ENCODE measurements at places on chromosomes 12 and 14. TPM values are rescaled to one million over a fixed set of nuclear protein-coding genes. Genes with fewer than 3 reads are reported as not detected.

DNA sequence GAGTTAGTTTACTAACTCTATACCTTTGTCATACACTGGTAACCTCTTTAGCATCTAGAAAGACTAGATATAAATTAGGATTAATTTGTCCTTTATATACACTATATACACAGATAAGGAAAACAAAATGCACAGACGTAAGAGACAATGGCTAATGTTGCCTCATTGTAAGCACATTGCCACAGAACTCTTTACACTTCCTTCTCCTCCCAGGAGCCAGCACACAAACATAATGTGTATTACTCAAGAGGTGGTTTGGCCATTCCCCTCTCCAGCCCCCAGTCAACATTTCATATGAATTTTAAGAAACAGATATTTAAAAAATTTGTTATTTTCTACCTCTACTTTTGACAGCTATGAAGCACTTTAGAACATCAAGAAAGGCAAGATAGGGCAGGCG lies 131.4 kb upstream of the OR4E1 start:
- no peak for DNase-seq
- H3K27ac ChIP-seq, result no peak overlapping the region
- no peaks in the 10 kb centered on the region for H3K27me3 ChIP-seq
- H3K36me3 ChIP-seq, result no peaks in the 10 kb centered on the region
- H3K4me1 ChIP-seq, result no peaks in the 10 kb centered on the region

Gene DTX3
- total RNA-seq, result 52.8 TPM

Gene PTPRO
- 1.1 TPM for total RNA-seq

Gene DIABLO
- total RNA-seq, result 46.0 TPM

- no peak overlapping the region for H3K4me3 ChIP-seq
- peaks cover 20% of the 10 kb centered on the region for H3K4me1 ChIP-seq
- H3K36me3 ChIP-seq, result no peaks in the 10 kb centered on the region
These were observed 10.1 kb upstream of the ALDH2 start for GRCh38 chr12:111756681-111757080.

DNA sequence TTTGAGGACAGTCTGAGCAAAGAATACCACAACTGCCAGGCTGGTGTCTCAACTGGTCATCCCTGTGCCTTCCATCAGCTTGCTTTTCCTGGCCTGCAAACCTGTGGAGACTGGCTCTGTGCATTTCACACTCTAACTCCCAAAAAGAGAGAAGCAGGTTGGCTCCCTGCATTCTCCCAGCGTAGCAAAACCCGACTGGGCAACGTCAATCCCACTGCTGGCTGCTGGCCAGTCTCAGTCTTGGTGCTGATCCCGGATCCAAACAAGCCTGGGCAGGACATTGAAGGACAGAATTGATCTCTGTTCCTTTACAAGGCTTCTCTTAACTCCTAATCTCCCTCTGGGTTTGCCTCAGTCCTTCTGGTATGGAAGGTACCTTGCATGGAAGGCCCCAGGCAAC lies 65.4 kb downstream of the FZD10 start:
- no peaks in the 10 kb centered on the region for H3K36me3 ChIP-seq
- H3K4me1 ChIP-seq, result no peaks in the 10 kb centered on the region

DNA sequence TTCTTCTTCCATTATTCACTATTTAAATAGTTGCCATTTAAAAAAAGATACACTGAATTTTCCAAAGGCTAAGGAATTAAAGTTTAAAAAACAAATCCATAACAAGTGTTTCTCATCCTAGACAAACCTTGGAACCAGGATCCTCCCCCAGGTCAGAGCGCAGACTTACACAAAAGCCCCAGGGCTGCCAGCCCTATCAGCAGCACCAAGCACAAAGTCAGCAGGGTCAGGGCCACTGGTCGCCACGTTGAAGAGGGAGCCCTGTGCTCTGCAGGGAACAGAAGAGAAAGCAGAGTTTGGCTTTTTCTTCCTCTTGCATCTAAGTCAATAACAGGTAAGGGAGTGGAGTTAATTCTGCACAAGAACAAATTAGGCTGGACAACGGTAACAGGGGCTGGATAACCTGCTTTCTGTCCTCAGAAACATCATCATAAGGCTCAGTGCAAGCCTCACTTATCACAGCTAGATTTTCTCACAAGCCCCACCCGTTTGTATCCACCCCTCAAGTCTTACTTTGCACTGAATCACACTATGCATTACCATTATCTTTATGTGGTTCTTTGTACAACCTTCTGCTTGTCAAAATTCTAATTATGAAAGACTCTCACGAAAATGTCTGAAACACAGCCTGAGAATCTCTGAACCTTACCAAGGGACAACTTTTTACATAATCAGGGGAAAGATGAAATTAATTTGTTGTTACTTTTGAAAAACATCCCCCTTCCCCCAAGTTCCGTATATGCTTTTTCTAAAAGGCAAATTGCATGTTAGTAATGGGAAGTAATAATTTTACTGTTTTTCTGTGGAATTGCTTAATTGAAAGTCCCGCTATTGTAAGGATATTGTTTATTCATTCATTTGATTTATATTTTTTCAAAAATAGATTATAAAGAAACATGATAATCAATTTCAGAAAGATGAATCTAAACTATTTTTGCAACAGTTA lies 9.6 kb downstream of the CLEC1A start:
- H3K27ac ChIP-seq, result no peak overlapping the region
- no peaks in the 10 kb centered on the region for H3K4me1 ChIP-seq
- no peak overlapping the region for H3K4me3 ChIP-seq

GRCh38 chr12:113135178-113136127 lies at the start of gene RASAL1:
TSS of gene RASAL1 (minus strand) at chr12:113135761. CDS start at chr12:113135462, 299 bp downstream.
- no peak for DNase-seq
- H3K4me3 ChIP-seq, result no peak within 1 kb of the TSS
- no peaks in the 10 kb centered on the region for H3K4me1 ChIP-seq

DNA sequence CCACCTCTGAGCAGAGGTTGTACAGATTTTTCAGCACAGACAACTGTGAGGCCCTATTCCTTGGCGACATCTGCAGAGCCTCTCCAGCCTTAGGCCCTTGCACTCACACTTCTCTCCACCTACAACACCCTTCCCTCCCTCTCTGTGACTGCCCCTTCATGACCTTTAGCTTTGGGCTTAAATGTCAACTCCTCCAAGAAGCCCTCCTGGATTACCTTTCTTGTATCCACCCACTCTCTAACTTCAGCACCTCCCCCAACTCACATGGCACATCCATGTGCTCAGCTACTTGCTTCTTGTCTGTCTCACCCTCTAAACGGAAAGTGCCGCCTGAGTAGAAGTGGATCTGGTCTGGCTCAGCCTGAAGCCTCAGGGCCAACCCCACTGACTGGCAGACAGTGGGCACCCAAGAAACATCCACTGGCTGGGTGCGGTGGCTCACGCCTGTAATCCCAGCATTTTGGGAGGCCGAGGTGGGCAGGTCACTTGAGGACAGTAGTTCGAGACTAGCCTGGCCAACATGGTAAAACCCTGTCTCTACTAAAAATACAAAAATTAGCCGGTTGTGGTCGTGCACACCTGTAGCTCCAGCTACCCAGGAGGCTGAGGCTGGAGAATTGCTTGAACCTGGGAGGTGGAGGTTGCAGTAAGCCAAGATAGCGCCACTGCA lies 22.1 kb downstream of the TRPV4 start:
- no peak overlapping the region for H3K27ac ChIP-seq
- H3K4me1 ChIP-seq, result no peaks in the 10 kb centered on the region
- no peak for DNase-seq
- no peak overlapping the region for H3K4me3 ChIP-seq
- no peaks in the 10 kb centered on the region for H3K36me3 ChIP-seq
- H3K27me3 ChIP-seq, result no peaks in the 10 kb centered on the region

DNA sequence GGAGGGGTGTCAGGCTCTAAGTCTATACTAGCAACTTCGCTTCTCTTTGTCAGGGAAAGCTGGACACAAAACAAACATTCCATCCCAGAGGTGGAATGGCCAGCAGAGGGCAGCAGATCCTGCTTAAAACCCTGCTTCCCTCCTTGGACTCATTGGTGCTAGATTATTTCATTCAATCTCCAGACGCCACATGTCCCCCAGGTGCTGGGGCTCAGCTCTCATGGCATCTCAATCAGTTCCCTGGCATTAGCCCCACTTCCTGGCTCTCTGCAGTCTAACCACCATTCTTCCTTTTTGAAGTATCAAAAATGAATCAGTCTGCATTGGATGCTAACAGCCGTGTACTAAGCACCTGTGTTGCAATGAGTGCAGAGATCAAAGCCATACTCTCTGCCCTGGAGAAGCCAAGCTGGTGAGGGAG lies 8.1 kb upstream of the PPP1R1A start:
- no peaks in the 10 kb centered on the region for H3K27me3 ChIP-seq
- no peak overlapping the region for H3K27ac ChIP-seq
- H3K36me3 ChIP-seq, result no peaks in the 10 kb centered on the region
- DNase-seq, result peak; percentile 76
- H3K4me3 ChIP-seq, result no peak overlapping the region

DNA sequence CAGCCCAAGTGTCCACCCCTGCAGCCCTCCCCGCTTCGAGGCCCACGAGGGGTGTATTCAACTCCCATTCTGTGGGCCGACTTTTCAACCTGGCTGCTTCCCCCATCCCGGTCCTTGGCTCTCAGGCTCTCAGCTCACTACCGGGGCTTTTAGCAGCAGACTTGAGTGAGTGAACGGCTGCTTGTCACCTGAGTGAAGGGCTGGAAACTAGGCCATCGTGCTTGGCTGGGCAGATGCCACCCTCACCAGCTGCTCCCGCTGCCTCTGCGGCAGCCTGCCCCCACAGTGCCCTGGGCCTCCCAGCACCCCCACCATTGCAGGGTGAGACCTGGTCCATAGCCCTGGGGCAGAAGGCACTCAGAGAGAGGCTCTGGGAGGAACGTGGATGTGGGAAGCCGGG lies 59.9 kb downstream of the SLC6A12 start:
- no peak overlapping the region for H3K4me3 ChIP-seq
- no peak for DNase-seq
- H3K27ac ChIP-seq, result no peak overlapping the region

Gene NID2
- 26.4 TPM for total RNA-seq

DNA sequence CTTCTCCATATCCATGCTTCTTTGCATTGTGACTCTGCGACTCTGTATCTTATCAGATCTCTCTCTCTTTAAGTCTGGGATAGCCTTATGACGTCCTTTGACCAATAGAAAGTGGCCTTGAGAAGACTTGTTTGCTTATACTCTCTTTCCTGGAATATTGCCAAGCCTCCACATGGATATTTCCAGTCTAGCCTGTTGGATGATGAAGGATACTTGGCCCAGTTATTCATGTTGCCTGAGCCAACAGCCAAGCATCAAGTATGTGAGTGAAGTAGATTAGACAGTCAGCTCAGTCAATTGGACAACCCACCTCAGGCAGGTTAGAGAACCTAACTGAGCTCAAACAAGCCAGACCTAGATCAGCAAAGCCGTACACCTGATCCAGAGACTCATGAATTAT lies 864.2 kb upstream of the MGAT4C start:
- no peaks in the 10 kb centered on the region for H3K36me3 ChIP-seq
- no peak for DNase-seq
- no peak overlapping the region for H3K27ac ChIP-seq
- H3K4me3 ChIP-seq, result no peak overlapping the region
- H3K27me3 ChIP-seq, result no peaks in the 10 kb centered on the region

Gene ZFYVE1
- 23.9 TPM for total RNA-seq

GRCh38 chr14:94040796-94041195 lies 14.7 kb downstream of the OTUB2 start:
- peaks cover 18% of the 10 kb centered on the region for H3K4me1 ChIP-seq
- H3K27me3 ChIP-seq, result no peaks in the 10 kb centered on the region
- H3K4me3 ChIP-seq, result no peak overlapping the region
- H3K36me3 ChIP-seq, result no peaks in the 10 kb centered on the region
- H3K27ac ChIP-seq, result no peak overlapping the region
- no peak for DNase-seq

DNA sequence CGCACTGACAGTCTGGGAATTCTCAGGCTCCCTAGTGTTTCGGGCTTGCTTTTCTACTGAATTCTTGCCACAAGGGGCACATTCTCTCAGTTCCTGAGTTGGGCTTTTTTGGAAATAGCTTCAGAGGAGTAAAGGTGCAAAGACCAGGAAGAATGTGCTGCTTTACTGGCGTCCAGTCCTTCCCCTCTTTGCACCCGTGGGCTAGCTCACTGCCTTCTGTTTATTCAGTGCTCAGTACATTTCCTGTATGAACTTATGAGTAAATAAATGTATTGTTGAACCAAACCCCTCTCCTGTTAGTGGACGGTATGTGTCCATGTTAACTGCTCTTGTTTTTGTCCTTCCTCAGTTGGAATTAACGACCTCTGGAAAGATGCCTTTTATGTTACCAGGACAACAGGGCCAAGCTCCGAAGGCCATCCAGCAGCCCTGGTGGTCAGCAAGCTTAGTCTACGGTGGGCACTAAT lies 24.0 kb downstream of the GSG1 start:
- no peak for DNase-seq
- no peaks in the 10 kb centered on the region for H3K36me3 ChIP-seq
- no peak overlapping the region for H3K27ac ChIP-seq
- no peaks in the 10 kb centered on the region for H3K27me3 ChIP-seq

Gene IFNG
- total RNA-seq, result not detected

- no peak overlapping the region for H3K27ac ChIP-seq
- no peak for DNase-seq
- no peak overlapping the region for H3K4me3 ChIP-seq
- H3K27me3 ChIP-seq, result no peaks in the 10 kb centered on the region
These were observed 118.8 kb upstream of the DIO3 start for GRCh38 chr14:101442451-101442850.

DNA sequence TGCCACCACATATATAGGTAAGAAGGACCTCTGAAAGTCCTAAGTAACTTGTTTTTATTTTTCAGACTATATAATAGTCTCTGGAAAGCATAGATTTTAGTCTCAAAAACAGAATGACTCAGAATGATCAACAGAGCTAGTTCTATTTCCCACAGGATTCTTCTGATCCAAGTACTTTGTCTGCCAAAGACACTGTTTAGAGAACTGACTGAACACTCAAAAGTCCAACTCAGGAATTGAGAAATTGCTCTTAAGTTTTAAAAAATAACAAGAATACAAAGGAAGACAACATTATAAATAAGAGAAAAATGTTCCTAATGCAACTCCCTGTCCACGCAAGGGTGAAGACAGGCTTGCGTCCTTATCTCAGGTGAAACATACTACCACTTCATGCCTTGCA lies 29.0 kb downstream of the LGMN start:
- DNase-seq, result no peak
- H3K27me3 ChIP-seq, result no peaks in the 10 kb centered on the region
- no peak overlapping the region for H3K4me3 ChIP-seq

- H3K4me1 ChIP-seq, result no peaks in the 10 kb centered on the region
- no peak overlapping the region for H3K27ac ChIP-seq
- H3K36me3 ChIP-seq, result no peaks in the 10 kb centered on the region
- H3K4me3 ChIP-seq, result no peak overlapping the region
- no peaks in the 10 kb centered on the region for H3K27me3 ChIP-seq
These were observed 1100.7 kb downstream of the TRHDE start for GRCh38 chr12:73372856-73373255.

DNA sequence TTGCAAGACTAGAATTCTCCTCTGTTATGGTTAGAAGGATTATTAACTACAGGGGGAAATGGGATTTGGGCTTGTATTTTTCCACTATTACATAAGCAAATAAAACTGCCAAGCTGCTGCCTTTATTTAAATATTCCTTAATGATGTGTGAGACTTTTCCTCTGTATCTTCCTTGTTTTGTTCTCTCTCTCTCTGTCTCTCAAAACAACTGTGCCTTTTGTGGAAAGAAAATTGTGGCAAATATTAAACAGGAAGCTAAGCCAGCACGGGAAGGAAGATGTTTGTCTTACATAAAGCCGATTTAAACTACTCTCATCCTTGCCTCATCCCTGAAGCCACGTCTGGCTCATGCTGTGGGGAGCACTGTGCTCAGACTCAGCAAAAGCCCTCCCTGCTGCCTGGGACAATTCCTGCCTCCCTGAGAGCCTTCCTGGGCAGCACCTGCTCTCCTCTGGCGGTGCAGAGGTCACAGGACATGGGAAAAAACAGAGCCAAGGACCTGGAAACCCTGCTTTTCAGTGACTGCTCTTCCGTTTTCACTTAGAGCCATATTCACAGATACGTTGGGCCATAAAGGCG lies 237.2 kb downstream of the SLC15A4 start:
- no peak for DNase-seq
- no peaks in the 10 kb centered on the region for H3K36me3 ChIP-seq
- peak overlapping the region; percentile 14 for H3K27ac ChIP-seq

All from sigmoid colon (tissue), 7 donors.